Fibroblast of the conjunctiva (primary cell): ENCODE measurements at places on chromosomes 11 and 22.

- DNase-seq = no peak
Observed at GRCh38 chr11:66066751-66067150, 3.3 kb upstream of the PACS1 start.

DNA sequence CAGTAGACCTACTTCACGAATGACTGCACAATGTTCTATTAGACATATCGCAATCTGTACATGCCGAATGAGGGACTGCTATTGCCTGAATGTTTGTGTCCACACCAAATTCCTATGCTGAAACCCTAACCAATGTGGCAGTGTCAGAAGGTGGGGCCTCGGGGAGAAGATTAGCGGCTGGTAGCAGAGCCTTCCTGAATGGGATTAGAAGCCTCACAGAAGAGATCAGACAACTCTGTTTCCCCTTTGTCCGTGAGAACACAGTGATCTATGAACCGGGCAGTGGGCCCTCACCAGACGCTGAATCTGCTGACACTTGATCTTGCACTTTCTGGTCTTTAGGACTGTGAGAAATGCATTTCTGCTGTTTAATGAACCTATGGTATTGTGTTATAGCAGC is 33.1 kb downstream of the LRFN4 start:
- DNase-seq = no peak

DNA sequence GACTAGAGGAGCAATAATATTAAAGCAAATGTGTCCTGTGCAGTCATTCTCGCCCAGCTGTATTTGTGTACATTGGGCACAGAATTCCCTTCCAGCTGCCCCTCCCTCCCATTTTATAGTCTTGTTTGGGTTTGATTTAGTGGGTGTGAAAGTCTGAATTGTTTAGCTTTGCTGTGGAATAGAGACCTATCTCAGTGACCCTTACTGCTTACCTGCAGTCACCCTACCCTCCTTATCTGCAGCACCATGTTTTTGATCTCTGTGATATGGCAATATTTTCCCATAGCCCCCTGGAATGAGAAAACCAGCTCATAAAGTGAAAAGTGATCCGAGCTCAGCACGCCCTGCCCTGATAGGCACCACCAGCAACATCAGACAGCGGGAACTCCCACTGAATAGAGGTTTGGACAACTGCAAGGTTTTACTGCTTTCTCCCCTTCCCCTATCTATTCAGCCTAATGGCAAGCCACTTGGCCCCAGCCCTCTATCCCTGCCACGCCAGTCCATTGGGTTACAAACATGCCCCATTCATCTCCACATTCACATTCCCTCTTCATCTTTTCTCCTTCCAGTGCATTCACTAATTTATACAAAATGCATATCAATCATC is 199.0 kb downstream of the ETS1 start:
- no peak for DNase-seq

DNA sequence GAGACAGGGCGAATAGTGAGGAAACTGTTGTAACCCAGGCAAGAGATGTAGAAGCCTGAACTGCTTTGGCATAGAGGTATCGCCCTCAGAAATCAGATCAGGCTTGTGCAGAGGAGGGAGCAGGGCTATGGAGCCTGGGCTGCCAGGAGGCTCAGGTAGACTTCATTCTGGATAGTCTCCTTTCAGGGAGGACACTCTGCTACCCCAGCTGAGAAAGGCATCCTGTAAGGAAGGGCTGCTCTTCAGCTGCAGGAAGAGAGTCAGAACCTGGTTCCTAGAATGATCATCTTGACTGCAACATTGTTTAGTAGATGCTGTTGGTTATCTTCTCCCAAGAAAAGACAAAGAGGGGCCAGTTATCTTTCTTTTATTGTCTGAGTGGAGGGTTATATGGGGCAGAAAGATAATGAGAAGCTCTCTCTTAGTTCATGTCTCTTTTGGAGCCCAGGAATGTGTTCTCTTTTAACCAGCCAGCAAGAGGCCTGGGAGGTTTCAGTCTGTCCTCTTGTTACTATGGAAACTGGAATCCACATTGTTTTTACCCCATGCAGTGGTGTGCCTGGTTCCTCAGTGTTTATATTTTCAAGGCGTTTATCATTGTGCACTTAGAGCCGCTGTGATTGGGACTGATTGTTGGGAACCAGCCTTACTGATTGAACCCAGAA is 95.7 kb downstream of the STIM1 start:
- DNase-seq = peak; percentile 59

- no peak for DNase-seq
Observed at GRCh38 chr11:66221012-66221411, 47.4 kb upstream of the RAB1B start.

DNA sequence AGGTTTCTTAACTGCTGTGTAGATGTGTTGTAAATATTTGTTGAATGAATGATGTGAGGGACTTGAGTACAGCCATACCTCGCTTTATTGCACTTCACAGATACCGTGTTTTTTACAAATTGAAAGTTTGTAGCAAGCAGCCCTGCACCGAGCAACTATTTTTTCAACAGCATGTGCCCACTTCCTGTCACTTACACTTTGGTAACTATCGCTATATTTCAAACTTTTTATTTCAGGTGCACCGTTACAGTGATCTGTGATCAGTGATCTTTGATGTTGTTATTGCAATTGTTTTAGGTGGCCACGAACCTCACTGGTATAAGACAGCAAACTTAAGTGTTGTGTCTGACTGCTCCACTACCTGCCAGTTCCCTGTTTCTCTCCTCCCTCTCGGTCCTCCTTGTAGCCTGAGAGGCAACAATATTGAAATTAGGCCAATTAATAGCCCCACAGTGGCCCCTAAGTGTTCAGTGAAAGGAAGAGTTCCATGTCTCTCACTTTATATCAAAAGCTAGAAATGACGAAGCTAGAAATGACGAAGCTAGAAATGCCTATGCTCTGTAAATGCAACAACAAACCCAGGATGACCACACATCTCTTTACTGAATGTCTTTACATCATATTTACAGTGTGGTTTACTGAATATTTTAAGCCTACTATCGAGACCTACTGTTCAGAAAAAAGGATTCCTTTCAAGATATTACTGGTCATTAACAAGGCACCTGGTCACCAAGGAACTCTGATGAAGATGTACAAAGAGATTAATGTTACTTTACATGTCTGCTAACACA is 1.0 kb downstream of the SFI1 start:
- no peak for DNase-seq

GRCh38 chr11:3809624-3809928 is 1.2 kb downstream of the PGAP2 start:
- DNase-seq = no peak

DNA sequence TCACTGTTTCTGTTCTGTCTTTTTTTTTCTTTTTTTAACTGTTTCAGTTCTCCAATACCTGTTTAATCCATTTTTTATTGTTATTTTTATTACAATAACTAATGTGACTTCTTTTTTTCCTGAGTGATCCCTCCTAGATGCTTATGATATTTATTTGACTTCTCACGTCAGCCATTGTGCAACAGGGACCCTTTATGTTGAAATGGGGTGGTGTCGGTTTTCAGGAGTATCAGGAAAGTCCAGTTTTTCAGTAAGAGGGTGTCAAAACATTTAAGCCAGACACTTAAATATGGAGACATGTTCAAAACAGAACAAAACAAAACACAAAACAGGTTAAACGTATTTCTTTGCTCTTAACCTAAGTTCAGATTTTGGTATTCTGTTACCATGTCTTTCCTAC is 418.8 kb downstream of the DYNC2H1 start:
- no peak for DNase-seq

GRCh38 chr11:8360086-8360828 is 96.6 kb upstream of the LMO1 start:
- no peak for DNase-seq

- DNase-seq = peak; percentile 58
Observed at GRCh38 chr22:36156515-36157419, 3.8 kb downstream of the APOL3 start.

DNA sequence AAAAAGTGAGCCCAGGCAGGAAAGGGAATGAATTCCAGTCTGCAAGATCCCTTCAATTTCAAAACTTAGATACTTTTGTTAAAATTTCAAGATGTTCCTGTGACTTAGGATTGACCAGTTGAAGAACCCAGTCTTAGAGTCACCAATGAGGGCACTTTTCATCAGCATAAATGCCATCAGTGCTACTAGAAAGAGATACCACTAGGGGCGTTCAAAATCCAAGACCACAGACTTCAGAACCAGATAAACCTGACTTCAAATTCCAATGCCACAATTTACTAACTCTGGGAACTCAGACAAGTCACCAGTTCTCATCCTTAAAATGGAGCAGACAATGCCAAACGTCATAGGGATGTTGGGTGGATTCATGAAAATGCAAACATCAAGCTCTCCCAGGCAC is 523.2 kb downstream of the BUD13 start:
- no peak for DNase-seq

DNA sequence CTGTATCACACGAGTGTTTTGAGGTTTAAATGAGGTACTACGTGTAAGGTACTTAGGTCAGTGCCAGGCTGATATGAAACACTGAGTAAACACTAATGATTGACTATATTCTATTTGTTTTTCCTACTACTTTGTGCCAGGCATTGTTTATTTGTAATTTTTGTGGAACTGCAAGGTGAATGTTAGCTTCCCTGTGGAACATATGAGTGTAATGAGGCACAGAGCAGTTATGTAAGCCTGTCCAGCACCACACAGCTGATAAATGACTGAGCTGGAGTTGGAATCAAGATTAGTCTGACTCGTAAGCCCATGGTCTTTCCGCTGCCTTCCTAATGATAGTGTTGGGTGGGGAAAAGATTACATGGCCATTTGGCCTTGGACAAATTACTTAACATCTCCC is 5.9 kb downstream of the SLC37A2 start:
- DNase-seq = no peak

- DNase-seq = peak; percentile 68
Observed at GRCh38 chr11:100730266-100730665, 43.2 kb downstream of the ARHGAP42 start.
